ENCODE measurements at places on chromosomes 11 and 22.

- DNase-seq, result no peak
Observed at GRCh38 chr11:106021181-106021966, 666 bp downstream of the MSANTD4 start.

DNA sequence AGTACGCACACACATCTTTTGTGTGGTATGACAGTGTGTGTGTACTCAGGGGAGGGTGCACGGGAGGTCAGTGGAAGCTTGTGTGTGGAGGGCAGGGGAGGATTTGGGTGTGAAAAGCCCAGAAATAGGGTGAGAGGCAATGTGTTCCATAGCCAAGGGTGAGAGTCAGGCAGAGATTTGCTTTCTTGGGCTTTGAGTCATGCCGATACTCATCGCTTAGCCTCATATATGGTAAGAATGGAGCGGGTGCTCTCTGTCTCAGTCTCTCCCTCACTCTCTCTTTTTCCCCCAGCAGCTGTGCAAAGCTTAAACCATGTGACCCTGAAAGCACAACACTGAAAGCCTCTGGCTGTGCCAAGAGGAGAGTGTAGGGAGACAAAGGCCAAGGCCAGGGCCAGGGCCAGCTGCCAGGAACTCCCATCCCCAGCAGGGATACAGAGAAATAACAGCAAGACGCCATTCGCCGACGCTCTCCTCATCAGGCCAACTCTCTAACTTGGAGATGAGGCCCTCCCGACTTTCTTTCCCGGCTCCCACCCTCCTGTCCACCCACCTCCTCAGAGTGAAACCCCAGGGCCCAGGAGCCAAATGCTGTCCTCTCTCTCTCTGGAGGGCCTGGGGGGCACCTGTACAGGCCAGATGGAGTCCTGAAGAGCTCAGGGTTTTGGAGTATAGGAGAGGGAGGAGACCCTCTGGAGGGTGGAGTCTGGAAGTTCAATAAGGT is 20.3 kb upstream of the MICAL3 start:
- no peak for DNase-seq

- no peak for DNase-seq
Observed at GRCh38 chr11:71396548-71397123, 51.6 kb downstream of the DHCR7 start.

DNA sequence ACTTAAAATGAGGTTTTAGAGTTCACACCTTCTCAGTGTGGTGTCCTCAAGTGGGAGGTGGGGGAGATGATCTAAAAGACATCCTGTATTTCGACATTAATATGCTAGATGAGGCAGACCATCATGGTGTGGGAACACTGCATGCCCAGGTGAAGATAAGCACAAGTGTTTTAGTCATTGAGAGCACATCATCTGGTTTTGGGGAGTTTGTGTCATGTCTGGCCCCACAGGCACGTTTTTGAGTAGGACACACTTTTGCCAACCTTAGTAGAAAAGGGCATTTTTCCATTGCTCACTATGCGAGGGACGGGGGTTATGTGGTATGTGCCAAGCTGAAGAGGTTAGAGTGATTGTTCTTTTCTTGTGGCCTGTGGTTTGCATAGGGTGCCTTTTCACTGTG is 189.3 kb downstream of the DBX1 start:
- DNase-seq, result no peak

DNA sequence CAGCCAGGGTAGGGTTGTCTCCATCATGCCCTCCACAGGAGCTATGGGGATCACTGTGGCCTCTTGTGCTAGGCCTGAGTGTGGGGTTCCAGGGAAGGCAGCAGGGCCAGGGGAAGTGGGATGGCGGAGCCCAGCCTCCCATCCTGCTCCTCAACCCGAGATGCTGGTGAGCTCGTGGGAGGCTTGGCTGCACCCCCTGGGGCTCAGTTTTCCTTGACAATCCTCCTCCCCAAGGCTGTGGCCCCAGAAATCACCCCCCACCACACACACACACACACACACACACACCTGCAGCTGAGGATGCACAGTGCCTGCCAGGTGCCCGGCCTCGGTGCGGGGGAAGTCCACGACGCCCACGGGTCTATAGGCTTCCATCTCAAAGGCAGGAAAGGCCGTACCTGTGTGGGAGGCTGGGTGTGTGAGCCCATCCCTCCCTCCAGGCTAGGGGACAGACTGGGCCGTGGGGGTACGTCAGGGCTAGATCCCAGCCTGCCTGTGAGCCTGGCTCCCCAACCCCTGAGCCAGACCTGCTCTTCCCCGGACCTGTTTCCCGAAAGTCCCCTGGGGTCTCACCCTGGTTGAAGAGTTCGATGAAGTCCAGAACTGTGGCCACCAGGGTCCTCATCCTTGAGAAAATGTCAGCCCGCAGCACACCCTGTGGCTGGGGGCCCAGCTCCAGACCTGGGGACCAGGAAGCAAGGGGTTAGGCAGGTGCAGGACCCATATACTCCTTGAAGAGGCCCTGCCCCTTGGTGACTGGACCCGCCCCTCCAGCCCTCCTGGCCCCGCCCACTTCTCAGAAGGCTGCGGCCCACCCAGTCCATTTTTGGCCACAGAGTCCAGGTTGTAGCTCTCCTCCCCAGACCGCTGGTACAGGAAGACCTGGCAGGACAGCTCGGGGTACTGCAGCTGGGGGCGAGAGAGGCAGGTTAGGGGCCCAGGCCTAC is 5.2 kb upstream of the TBX10 start:
- DNase-seq, result no peak

All from GM10248 (cell line).